IMR-90 (cell line): ENCODE measurements at places on chromosomes 13 and 19. TPM values are rescaled to one million over a fixed set of nuclear protein-coding genes. Genes with fewer than 3 reads are reported as not detected.

The LSM7 gene
- 145 and 200 TPM in 2 replicates for total RNA-seq

The CBLC gene
- not detected in 2 replicates for total RNA-seq

The SIGLEC7 gene
- total RNA-seq, result not detected in 2 replicates

The FGF22 gene
- not detected in 2 replicates for total RNA-seq

The RAB3D gene
- 4.8 and 5.0 TPM in 2 replicates for total RNA-seq

The C1QTNF9 gene
- total RNA-seq, result under 0.01 and 0.18 TPM in 2 replicates

The DAND5 gene
- total RNA-seq, result not detected in 2 replicates

The MAMSTR gene
- 0.18 and 0.28 TPM in 2 replicates for total RNA-seq

The ZNF317 gene
- total RNA-seq, result 16.4 and 17.6 TPM in 2 replicates

The TNNI3 gene
- not detected in 2 replicates for total RNA-seq

The TBXA2R gene
- 0.28 and 0.36 TPM in 2 replicates for total RNA-seq

The PLPP2 gene
- total RNA-seq, result 2.3 and 2.8 TPM in 2 replicates

The ACP5 gene
- 0.28 and 0.54 TPM in 2 replicates for total RNA-seq

The GPX4 gene
- 357 and 415 TPM in 2 replicates for total RNA-seq

The OR7C1 gene
- not detected in 2 replicates for total RNA-seq

The CPB2 gene
- total RNA-seq, result not detected in 2 replicates

The FGF21 gene
- total RNA-seq, result not detected in 2 replicates

The CYP4F2 gene
- total RNA-seq, result not detected in 2 replicates

The LILRA2 gene
- total RNA-seq, result not detected in 2 replicates

The POGLUT2 gene
- total RNA-seq, result 10.6 and 15.0 TPM in 2 replicates

The PNMA8C gene
- under 0.01 and 0.18 TPM in 2 replicates for total RNA-seq

The IZUMO4 gene
- 0.56 and 0.72 TPM in 2 replicates for total RNA-seq

The FFAR1 gene
- not detected in 2 replicates for total RNA-seq

The ZNF480 gene
- total RNA-seq, result 10.9 and 22.5 TPM in 2 replicates

The MOB3A gene
- 8.9 and 9.3 TPM in 2 replicates for total RNA-seq

The CYP4F8 gene
- total RNA-seq, result not detected in 2 replicates

The FARSA gene
- total RNA-seq, result 49.3 and 53.0 TPM in 2 replicates
